Right lobe of liver (tissue), 6 donors: ENCODE measurements at places on chromosomes 6 and 20. TPM values are rescaled to one million over a fixed set of nuclear protein-coding genes. Genes with fewer than 3 reads are reported as not detected.
A peak's percentile ranks its signal among the peaks of the same experiment; 100 is the strongest.

The HRH3 gene
- not detected for total RNA-seq

The MCCD1 gene
- not detected for total RNA-seq

The PDE10A gene
- 0.68 TPM for total RNA-seq

The TRAPPC3L gene
- total RNA-seq = not detected

The PRSS16 gene
- not detected for total RNA-seq

The METTL24 gene
- 1.0 TPM for total RNA-seq

The PBOV1 gene
- total RNA-seq = not detected

The CAGE1 gene
- not detected for total RNA-seq

The HLA-DRB1 gene
- 46.1 TPM for total RNA-seq

- H3K4me1 ChIP-seq = peaks cover 2% of the 10 kb centered on the region
- no peak overlapping the region for H3K27ac ChIP-seq
- H3K36me3 ChIP-seq = no peaks in the 10 kb centered on the region
- no peaks in the 10 kb centered on the region for H3K27me3 ChIP-seq
- DNase-seq = no peak
Observed at GRCh38 chr20:694496-694895, 18.9 kb upstream of the SCRT2 start.

- no peaks in the 10 kb centered on the region for H3K36me3 ChIP-seq
- H3K27ac ChIP-seq = no peak overlapping the region
- no peak for DNase-seq
- no peak overlapping the region for H3K4me3 ChIP-seq
- H3K27me3 ChIP-seq = no peaks in the 10 kb centered on the region
Observed at GRCh38 chr20:21047981-21048380, 58.2 kb downstream of the LINC00237 start.

- H3K36me3 ChIP-seq = no peaks in the 10 kb centered on the region
- no peak for DNase-seq
- H3K4me1 ChIP-seq = no peaks in the 10 kb centered on the region
- H3K27ac ChIP-seq = no peak overlapping the region
- no peak overlapping the region for H3K4me3 ChIP-seq
Observed at GRCh38 chr6:109991201-109992101, 13.3 kb downstream of the GPR6 start.

GRCh38 chr6:42249279-42249678 is 31.6 kb upstream of the MRPS10 start:
- no peaks in the 10 kb centered on the region for H3K36me3 ChIP-seq
- H3K4me3 ChIP-seq = no peak overlapping the region
- peaks cover 4% of the 10 kb centered on the region for H3K4me1 ChIP-seq

GRCh38 chr6:105746509-105746908 is 339.6 kb upstream of the PRDM1 start:
- DNase-seq = no peak
- H3K4me3 ChIP-seq = no peak overlapping the region
- H3K27ac ChIP-seq = no peak overlapping the region
- H3K27me3 ChIP-seq = no peaks in the 10 kb centered on the region

DNA sequence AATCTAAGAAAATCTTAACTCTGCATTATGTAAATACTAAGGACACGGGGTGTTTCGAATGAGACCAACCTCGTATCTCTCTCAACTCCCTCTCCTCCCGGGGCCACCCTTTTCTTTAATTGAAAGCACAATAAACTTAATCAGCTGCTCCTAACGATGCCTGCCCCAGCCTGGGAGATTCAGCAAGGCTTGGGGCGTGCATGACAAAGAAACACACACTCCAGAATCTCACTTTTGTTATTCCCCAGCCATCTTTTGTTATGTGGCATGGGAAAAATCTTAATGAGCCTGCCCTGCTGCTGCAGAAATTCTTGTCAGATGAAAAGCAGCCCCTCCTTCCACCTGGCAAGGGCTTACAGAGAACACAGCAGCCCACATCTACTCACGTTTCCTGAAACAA is 117.4 kb downstream of the TTLL2 start:
- no peak for DNase-seq
- no peak overlapping the region for H3K27ac ChIP-seq
- no peak overlapping the region for H3K4me3 ChIP-seq
- no peaks in the 10 kb centered on the region for H3K27me3 ChIP-seq
- no peaks in the 10 kb centered on the region for H3K36me3 ChIP-seq

DNA sequence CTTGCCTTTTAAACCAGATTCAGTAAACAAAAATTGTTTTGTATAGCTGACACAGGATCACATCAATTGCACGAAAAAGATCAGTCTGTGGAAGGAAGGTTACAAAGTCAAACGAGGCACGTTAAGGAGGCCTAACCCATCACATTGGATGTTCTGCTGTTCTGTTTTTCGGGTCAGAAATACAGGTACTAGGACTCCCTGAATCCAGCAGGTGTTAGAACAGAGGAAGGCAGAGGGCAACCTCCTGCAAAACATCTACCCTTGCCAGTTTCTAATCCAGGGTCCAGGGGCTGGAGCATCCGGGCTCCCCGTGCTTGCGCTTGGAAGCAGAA is 64.6 kb downstream of the PLG start:
- peaks cover 10% of the 10 kb centered on the region for H3K4me1 ChIP-seq
- no peaks in the 10 kb centered on the region for H3K27me3 ChIP-seq
- H3K36me3 ChIP-seq = no peaks in the 10 kb centered on the region
- DNase-seq = no peak
- no peak overlapping the region for H3K27ac ChIP-seq
- H3K4me3 ChIP-seq = peak overlapping the region; percentile 36

DNA sequence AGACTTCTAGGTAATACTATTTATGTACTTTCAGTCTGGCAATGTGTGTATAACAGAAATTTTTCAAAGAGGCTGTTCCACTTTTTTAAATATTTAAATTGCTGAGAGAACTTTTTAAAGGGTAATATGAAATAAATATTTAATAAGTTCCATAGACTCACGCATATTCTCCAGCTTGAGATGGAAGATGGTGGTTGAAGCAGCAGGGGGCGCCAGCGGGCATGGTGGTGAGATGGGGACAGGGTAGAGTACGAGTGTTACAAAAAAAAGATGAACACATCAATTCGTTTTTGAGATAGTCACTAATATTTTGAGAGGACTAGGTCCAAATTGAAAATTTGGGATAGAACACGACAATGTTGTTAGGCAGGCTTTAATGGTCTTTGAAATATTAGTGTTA is 68.4 kb downstream of the RSPO3 start:
- no peak overlapping the region for H3K27ac ChIP-seq

- no peaks in the 10 kb centered on the region for H3K36me3 ChIP-seq
- H3K4me3 ChIP-seq = no peak overlapping the region
- H3K27ac ChIP-seq = no peak overlapping the region
- no peak for DNase-seq
Observed at GRCh38 chr20:22866812-22867341, 168.2 kb upstream of the SSTR4 start.

DNA sequence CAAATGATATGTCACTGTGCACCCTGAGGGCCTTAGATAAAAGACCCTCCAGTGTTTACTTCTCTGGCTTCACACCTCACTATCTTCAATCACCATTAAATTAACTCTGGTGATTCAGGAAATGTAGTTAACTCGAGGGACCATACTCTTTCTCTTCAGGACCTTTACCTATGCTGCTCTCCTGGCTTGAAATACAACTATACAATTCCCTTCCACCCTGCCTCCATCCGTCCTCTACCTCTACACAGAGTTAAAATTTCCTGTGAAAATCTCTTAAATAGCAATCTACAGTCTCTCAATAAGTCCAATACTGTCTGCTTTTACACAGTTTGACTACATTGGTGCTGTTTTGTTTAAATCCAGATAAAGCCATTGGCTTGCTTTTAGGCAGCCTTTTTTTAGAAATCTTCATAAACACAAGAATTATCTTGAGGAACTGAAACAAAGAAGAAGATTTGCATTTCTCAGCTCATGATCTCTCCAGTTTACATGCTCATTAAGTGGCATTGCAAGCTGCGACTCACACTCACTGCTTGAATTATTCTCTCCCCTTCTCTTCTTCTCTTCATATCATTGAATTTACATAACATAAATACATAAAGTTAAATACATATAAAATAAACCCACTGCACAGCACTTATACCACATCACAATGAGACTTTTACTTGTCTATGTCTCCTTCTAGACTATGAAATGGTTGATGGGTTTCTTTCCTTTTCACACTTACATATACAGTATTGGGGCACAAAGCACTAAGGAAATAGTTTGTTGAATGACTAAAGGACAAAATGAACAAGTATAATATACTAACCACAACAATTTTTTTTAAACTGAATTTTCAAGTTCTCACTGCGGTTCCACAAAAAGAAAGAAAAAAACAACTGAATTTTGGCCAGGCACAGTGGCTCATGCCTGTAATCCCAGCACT is 239.0 kb upstream of the KCNQ5 start:
- H3K4me1 ChIP-seq = no peaks in the 10 kb centered on the region
- H3K36me3 ChIP-seq = no peaks in the 10 kb centered on the region
- no peak overlapping the region for H3K4me3 ChIP-seq
- no peak for DNase-seq
- no peak overlapping the region for H3K27ac ChIP-seq
- no peaks in the 10 kb centered on the region for H3K27me3 ChIP-seq

- no peaks in the 10 kb centered on the region for H3K27me3 ChIP-seq
- peak overlapping the region; percentile 54 for H3K27ac ChIP-seq
- H3K4me1 ChIP-seq = no peaks in the 10 kb centered on the region
- H3K4me3 ChIP-seq = no peak overlapping the region
- H3K36me3 ChIP-seq = no peaks in the 10 kb centered on the region
- DNase-seq = peak; percentile 62
Observed at GRCh38 chr6:131281471-131282270, 146.4 kb downstream of the AKAP7 start.

DNA sequence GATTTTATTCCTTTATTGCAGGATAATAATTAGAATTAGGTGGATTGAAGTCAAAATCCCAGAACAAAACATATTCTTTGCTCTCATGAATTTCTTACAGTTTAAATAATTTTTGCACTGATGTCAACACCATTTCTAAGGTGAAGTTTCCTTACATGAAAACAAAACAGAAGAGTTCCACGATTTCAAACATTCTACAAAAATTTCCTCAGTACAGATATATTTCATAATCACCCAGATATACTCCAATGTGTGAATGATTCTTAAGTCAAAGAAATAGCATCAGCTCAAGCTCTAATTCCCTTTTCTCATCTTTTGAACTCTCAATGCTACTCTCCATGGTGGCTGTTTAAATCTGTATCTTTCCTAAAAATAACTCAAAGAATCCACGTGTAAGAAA is 39.5 kb upstream of the THBS2 start:
- no peaks in the 10 kb centered on the region for H3K4me1 ChIP-seq
- no peak overlapping the region for H3K4me3 ChIP-seq
- no peak overlapping the region for H3K27ac ChIP-seq
- H3K36me3 ChIP-seq = no peaks in the 10 kb centered on the region

DNA sequence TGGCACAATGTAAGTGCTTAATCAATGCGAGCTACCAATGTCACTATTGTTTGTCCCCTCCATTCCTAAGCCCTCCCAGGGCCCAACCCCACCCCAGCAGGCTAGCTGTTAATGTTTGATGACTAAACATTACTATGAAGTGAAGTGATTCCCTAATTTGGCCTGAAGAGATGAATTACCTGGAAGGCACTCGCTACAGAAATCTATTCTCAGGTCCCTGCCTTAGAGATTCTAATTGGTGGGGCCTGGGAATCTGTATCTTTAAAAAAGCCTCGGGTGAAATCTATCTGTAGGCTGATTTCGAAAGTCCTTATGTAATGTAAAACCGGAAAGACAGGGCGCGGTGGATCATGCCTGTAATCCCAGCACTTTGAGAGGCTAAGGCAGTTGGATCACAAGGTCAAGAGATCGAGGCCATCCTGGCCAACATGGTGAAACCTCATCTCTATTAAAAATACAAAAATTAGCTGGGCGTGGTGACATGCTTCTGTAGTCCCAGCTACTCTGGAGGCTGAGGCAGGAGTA is 16.9 kb upstream of the SNAI1 start:
- no peaks in the 10 kb centered on the region for H3K36me3 ChIP-seq
- no peak overlapping the region for H3K27ac ChIP-seq
- no peak overlapping the region for H3K4me3 ChIP-seq
- no peaks in the 10 kb centered on the region for H3K27me3 ChIP-seq

- H3K36me3 ChIP-seq = no peaks in the 10 kb centered on the region
- H3K27ac ChIP-seq = no peak overlapping the region
- DNase-seq = no peak
- H3K27me3 ChIP-seq = no peaks in the 10 kb centered on the region
- H3K4me1 ChIP-seq = no peaks in the 10 kb centered on the region
Observed at GRCh38 chr6:85431271-85431670, 18.6 kb upstream of the NT5E start.

GRCh38 chr6:136429264-136430065 is 120.8 kb downstream of the MAP7 start:
- H3K27ac ChIP-seq = no peak overlapping the region
- DNase-seq = no peak
- H3K36me3 ChIP-seq = no peaks in the 10 kb centered on the region
- no peak overlapping the region for H3K4me3 ChIP-seq
- no peaks in the 10 kb centered on the region for H3K4me1 ChIP-seq

- no peaks in the 10 kb centered on the region for H3K27me3 ChIP-seq
- H3K4me1 ChIP-seq = no peaks in the 10 kb centered on the region
- no peak for DNase-seq
- H3K36me3 ChIP-seq = no peaks in the 10 kb centered on the region
Observed at GRCh38 chr6:97909380-97909779, 626.4 kb upstream of the MMS22L start.

DNA sequence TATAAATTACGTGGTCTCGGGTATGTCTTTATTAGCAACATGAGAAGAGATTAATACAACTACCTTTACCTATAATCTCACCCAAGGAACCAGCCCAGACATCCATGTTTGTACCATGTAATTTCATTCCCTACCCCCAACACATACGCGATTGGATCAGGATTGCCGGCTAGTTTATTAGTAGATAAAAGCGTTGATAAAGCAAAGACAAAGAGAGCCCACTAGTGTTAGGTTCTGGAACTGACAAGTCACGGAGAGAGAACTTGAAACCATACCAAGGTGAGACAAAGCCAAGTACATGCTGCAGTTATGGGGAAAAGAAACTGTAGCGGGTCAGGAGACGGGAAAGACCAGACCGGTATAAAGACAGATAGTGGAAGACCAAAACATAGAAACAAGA is 37.4 kb upstream of the FAM135A start:
- no peak for DNase-seq
- H3K36me3 ChIP-seq = no peaks in the 10 kb centered on the region
- H3K27me3 ChIP-seq = no peaks in the 10 kb centered on the region
- H3K4me1 ChIP-seq = no peaks in the 10 kb centered on the region
- no peak overlapping the region for H3K4me3 ChIP-seq
